Suprapubic skin (tissue), 4 donors: ENCODE measurements at places on chromosomes 5 and 9.

DNA sequence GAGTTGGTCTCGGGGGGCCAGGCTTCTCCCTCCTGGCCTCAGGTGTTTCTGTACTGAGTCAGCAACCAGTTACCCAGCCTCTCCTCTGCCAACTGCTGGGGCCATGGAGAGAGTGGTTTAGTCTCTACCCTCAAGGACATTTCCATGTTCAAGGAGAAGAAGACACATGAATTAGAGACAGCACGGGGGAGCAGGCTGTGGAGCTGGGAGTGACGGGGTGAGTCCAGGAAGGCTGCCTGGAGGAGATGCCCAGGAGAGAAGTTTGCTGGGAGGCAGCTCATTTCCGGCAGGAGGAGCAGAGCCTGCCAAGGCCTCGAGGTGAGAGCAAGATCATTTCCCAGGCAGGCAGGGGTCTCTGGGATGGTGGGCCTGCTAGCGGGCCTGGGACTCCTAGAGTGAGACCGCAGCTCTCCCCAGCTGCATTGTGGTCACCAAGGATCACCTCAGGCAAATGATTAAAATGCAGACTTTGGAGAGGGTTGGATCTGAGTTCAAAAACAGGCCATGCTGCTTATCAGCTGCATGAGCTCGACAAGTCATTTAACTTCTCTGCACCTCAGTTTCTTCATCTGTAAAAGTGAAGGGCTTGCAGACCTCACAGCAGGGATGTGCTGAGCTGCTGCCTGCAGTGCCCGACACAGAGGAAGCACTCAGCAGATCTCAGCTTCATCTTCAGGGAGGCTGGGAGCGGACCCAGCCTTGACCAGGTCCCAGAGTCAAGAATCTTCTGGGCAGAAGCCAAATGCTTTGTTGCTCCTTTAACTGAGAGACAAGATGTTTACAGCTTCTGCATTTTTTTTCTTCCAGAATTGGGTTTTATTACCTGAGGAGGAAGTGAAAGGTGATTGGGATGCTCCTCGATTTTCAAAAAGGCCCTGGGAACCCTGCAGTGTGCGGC is 35.2 kb downstream of the NEK6 start:
- no peak for DNase-seq
- no peak overlapping the region for H3K4me3 ChIP-seq
- peaks cover 63% of the 10 kb centered on the region for H3K4me1 ChIP-seq
- H3K36me3 ChIP-seq, result no peaks in the 10 kb centered on the region
- H3K27ac ChIP-seq, result no peak overlapping the region
- H3K27me3 ChIP-seq, result no peaks in the 10 kb centered on the region

- H3K27me3 ChIP-seq, result no peaks in the 10 kb centered on the region
- H3K4me3 ChIP-seq, result no peak overlapping the region
Observed at GRCh38 chr5:82387819-82388166, 109.6 kb upstream of the RPS23 start.

DNA sequence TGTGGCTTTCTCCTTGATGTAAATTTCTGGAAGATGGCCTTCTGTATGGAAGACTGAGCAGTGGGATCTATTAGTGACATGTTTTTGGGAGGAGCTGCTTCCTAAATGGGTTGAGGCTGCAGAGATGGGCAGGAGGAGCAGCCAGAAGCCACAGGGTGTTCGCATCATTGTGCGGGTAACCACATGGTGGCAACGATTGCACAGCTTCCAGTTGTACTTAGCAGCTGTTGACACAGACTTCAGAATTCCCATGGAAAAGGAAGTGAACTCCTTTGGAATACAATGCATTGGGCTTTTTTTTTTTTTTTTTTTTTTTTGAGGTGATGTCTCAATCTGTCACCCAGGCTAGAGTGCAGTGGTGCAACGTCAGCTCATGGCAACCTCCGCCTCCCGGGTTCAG is 297.3 kb downstream of the NR3C1 start:
- peaks cover 40% of the 10 kb centered on the region for H3K4me1 ChIP-seq
- no peak overlapping the region for H3K4me3 ChIP-seq
- no peaks in the 10 kb centered on the region for H3K27me3 ChIP-seq
- no peaks in the 10 kb centered on the region for H3K36me3 ChIP-seq
- no peak for DNase-seq
- H3K27ac ChIP-seq, result no peak overlapping the region

DNA sequence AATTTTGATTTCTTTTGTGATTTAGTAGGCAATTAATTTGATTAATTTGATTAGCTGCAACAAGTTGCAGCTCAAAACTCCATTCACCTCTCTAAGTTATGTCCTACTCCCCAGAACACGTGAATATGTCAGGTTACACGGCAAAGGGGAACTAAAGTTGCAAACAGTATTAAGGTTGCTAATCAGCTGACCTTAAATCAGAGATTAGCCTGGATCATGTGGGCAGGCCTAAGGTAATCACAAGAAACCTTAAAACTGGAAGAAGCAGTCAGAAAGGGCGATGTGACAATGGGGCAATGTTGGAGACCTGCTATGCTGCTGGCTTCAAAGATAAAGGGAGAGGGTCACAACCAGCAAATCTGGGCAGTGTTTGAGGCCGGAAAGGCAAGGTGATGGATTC is 47.3 kb upstream of the ANXA1 start:
- DNase-seq, result no peak
- H3K4me1 ChIP-seq, result no peaks in the 10 kb centered on the region
- H3K36me3 ChIP-seq, result no peaks in the 10 kb centered on the region
- no peak overlapping the region for H3K27ac ChIP-seq

GRCh38 chr9:95341293-95341962 is 23.9 kb upstream of the FANCC start:
- H3K4me3 ChIP-seq, result no peak overlapping the region
- H3K27ac ChIP-seq, result no peak overlapping the region
- no peaks in the 10 kb centered on the region for H3K36me3 ChIP-seq
- DNase-seq, result no peak

GRCh38 chr5:91182763-91183162 is 200.4 kb downstream of the ARRDC3 start:
- DNase-seq, result no peak
- no peaks in the 10 kb centered on the region for H3K27me3 ChIP-seq
- H3K36me3 ChIP-seq, result no peaks in the 10 kb centered on the region
